ENCODE measurements at places on chromosomes 5 and 9. TPM values are rescaled to one million over a fixed set of nuclear protein-coding genes. Genes with fewer than 3 reads are reported as not detected.

Gene PTGES
- 7.9 TPM for total RNA-seq

Gene BTNL8
- total RNA-seq = 0.09 TPM

Gene RALGDS
- total RNA-seq = 50.5 TPM

Gene P4HA2
- total RNA-seq = 56.1 TPM

Gene JAKMIP2
- 2.0 TPM for total RNA-seq

Gene SVEP1
- 28.5 TPM for total RNA-seq
